ENCODE measurements at places on chromosomes 2 and 18. TPM values are rescaled to one million over a fixed set of nuclear protein-coding genes. Genes with fewer than 3 reads are reported as not detected.

- no peak for DNase-seq
Observed at GRCh38 chr2:66771359-66771976, 336.5 kb downstream of the MEIS1 start.

GRCh38 chr2:171835386-171835785, 58.7 kb downstream of the SLC25A12 start:
- DNase-seq: no peak

DNA sequence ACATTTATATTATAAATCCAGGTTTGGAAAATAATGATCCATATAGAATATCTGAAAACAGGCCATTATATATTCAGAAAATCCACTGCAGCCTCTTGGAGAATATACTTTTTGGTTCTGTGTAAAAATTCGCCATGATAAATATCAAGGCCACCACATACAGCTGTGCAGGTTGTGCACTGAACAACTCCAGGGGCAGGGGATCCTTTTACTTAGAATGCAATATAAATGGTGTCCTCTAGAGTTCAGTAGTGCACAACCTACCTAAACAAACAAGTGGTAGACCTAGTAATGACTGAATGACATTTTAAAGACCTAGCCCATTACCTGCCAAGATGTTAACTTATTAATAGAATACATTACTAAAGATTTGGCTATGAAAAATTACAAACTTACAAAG, 22.4 kb downstream of the MOGAT1 start:
- no peak for DNase-seq

GRCh38 chr2:157433394-157433793, 10.5 kb downstream of the CYTIP start:
- no peak for DNase-seq

The SOX11 gene
- 0.40 TPM for polyA plus RNA-seq

GRCh38 chr18:46877329-46877987, 39.8 kb downstream of the PIAS2 start:
- DNase-seq: no peak

The SLC39A10 gene
- 13.7 TPM for polyA plus RNA-seq

The L3MBTL4 gene
- not detected for polyA plus RNA-seq

The DSG2 gene
- polyA plus RNA-seq: 0.01 TPM

The RAB6C gene
- polyA plus RNA-seq: not detected

The RESP18 gene
- polyA plus RNA-seq: not detected

GRCh38 chr2:115880558-115880957, 1438.1 kb downstream of the DPP10 start:
- DNase-seq: no peak

The KIF5C gene
- 0.17 TPM for polyA plus RNA-seq

The IL37 gene
- not detected for polyA plus RNA-seq

DNA sequence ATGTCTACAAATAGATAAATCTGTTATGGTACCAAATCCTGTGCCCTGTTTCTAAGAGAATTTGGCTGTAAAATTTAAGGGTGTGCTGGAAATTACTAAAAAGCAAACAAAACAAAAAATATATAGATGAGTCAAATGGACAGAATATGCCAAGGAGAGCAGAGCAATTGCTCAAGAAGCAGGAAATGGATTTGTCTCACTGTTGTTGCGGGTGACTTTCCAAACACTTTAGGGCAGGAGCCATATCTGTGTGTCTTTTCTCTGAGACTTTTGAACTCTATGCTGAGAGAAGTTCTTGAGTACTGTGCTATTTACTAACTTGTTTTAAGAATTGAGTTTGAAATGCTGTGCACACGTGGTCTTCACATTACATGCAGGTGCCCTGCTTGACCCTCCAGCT, 221.7 kb downstream of the PHLPP1 start:
- no peak for DNase-seq

The CTIF gene
- 105 TPM for polyA plus RNA-seq

The STARD6 gene
- not detected for polyA plus RNA-seq

DNA sequence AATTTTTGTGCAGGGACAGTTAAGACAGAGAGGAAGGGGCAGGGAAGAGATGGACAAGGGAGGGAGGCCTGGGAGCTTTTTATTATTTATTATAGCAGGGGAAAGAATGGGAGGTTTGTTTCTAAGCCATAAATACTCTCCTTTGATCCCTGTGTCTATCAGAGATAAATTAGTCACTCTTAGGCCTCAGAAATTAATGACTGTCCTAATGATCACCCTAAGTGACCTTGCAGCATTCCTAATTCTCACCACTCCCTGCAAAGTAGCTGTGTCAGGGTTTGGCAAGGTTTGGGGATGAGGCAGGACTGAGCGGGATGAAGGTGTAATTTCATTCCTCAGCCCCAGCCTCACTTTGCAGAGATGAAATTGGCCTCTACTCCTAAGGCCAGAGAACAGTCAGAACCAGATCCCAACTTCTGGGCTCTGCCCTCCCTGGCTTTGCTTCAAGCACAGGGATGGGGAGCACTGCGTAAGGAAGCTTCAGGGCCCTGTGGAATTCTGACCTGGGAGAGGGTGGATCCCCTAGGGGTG, 95.0 kb downstream of the TMEM17 start:
- no peak for DNase-seq

The COL6A3 gene
- 522 TPM for polyA plus RNA-seq

DNA sequence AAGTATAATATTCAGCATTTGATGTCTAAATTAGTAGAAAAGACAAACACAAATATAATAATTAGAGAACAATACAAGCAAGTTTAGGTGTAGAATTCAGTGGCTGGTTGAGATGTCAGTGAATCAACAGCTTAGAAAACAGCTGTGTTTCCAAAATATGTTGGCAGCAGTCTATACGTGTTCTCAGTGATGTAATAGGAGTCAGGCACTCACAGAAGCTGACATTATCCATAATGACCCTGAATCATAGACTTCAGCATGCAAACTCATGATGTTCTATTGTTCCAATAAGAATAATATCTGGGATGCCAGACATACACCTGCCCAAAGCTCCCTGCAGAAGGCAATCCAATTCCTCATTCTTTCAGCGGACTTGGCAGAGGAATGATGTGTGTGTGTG, 164.7 kb downstream of the SLC8A1 start:
- no peak for DNase-seq

The NEUROD1 gene
- polyA plus RNA-seq: not detected

DNA sequence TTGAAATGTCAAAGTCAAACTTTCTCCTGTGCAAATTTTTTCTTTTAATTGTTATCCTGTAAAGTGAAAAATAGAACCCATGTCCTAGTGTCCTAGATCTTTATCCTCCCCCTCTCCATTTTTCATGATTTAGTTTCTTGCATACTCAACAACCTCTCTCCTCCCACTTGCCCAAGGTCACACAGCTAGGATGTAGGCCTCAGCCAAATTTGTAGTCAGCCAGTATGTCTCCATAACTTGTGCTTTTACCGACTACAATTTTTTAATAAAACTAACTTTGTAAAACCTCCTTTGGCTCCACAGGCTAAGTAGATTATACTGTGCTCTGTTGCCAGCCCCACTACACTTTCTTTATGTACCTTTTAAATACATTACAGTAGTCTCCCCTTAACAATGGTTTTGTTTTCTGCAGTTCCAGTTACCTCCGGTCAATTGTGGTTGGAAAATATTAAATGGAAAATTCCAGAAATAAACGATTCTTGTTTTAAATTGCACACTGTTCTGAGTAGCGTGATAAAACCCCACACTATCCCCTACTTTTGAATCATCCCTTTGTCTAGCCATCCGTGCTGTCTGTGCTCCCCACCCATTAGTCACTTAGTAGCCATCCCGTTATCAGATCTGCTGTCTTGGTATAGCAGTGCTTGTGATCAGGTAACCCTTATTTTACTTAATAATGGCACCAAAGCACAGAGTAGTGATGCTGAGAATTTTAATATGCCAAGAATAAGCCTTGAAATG, 22.8 kb downstream of the GULP1 start:
- DNase-seq: no peak

- no peak for DNase-seq
Observed at GRCh38 chr2:63814114-63814513, 27.6 kb upstream of the UGP2 start.

DNA sequence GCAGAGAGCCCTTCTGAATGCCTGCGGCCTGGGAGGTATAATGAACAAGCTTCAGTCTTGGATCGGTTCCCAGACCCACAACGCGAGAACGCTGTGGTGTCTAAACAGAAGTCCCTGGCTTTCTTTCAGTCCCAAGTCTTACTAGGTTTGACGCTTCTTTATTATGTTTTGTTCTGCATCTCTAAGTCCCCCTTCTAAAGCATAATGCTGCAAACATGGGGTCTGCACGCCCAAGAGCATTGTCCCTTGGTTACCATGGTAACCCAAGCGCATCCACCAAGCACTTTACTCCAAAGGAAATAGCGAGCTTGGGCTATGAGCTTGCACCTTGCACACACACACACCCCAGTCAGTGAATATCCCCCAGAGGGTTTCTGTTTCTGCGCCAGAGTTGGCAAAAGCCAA, 193.7 kb downstream of the INO80D start:
- DNase-seq: no peak

- no peak for DNase-seq
Observed at GRCh38 chr2:163324677-163325076, 411.1 kb downstream of the FIGN start.

GRCh38 chr2:185526161-185526560, 212.4 kb upstream of the FSIP2 start:
- no peak for DNase-seq

- no peak for DNase-seq
Observed at GRCh38 chr18:47248604-47249313, 2.7 kb downstream of the SKOR2 start.

The NTSR2 gene
- not detected for polyA plus RNA-seq

- peak; percentile 44 for DNase-seq
Observed at GRCh38 chr2:152432206-152432653, 97.3 kb downstream of the FMNL2 start.

The POTEJ gene
- polyA plus RNA-seq: 0.02 TPM

GRCh38 chr2:133197156-133197555, 371.1 kb downstream of the NCKAP5 start:
- DNase-seq: no peak

- DNase-seq: no peak
Observed at GRCh38 chr2:186467421-186467820, 18.6 kb upstream of the ZC3H15 start.

GRCh38 chr2:102063941-102064678, 72.3 kb downstream of the IL1R2 start:
- peak; percentile 95 for DNase-seq

The DSC2 gene
- not detected for polyA plus RNA-seq

The SAG gene
- polyA plus RNA-seq: not detected

The CKAP2L gene
- polyA plus RNA-seq: 3.3 TPM

DNA sequence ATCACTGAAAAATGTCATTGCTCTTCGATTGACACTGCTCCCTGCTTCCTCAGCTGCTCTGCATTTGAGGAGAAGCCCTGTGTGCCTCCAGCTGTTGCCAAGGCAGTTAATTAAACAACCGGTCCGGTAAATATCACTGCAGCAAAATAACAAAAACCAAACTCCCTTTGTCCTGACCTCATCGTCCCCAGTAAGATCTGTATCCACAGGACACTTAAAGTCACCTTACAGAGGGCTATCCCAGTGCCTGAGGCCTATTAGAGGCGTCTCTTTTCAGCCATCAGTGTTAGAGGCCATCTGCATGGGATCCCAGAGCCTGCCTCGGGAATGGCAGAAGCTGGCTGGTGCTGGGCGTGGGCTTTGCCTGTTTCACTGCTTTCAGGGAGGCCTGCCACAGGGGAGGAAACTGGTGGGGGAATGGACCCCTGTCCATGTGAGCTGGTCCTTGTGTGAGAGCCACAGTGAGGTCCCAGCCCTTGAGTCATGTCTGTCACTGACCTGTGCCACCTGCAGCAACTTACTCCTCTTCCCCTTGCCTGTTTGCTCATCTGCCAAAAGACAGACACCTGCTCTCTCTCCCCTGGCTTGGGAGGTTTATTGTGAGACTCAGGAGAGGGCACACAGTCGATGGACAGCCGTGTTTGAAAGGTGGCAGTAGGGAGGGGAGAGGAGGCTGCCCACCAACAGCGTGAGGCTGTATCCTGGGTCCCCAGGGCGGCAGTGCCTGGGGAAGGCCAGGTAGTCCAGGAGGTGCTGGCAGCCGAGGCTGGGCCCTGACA, 117.7 kb upstream of the MCFD2 start:
- no peak for DNase-seq
